ENCODE measurements at places on chromosomes 3 and 15.
A peak's percentile ranks its signal among the peaks of the same experiment; 100 is the strongest.

DNA sequence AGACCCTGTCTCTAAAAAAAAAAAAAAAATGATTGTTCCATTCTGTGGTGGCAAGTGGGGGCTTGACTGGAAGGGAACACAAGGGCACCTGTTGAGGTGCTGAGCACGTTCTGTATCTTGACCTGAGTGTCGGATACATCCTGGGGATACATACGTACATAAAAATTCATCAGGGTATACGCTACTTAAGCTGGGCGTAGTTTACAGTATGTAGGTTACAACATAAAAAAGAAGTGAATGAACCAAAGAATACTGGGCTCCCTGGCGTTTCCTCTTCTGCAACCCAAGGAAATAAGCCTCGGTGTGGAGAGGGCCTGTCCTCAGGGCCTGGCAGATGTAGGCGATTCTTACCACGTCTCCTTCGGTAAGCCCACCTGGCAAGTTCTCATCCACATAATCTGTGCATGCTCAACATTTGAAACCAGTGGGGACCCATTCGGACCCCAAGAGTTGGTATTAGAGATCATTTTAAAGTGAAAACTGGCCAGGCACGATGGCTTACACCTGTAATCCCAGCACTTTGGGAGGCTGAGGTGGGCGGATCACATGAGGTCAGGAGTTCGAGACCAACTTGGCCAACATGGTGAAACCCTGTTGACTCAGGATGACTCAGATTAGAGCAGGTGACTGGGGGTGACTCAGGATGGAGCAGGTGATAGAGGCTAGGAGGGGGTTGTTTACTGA, 5.1 kb upstream of the MUC20 start:
- no peak for DNase-seq

DNA sequence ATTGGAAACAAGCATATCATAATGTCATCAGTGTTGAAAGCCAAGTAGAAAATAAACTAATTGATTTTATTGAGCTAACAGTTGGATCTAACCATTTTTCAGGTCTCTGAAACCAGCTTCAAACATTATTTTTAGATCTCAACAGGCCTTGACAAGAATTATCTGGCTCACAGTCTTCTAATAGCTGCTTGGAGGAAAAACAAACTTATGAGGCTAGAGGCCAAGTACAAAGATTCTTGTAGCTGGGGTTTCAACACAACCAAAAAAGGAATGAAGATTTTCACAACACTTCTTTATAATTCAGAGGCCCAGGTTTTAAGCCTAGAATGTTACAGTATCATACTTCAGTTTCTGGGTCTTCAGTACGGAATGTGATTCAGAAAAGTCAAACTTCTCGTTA, 3.7 kb downstream of the SETMAR start:
- no peak for DNase-seq

- DNase-seq = peak; percentile 47
Measured at GRCh38 chr3:171614318-171614921, 154.2 kb upstream of the TNIK start.

GRCh38 chr3:51940648-51941462, 849 bp downstream of the RRP9 start:
- no peak for DNase-seq

DNA sequence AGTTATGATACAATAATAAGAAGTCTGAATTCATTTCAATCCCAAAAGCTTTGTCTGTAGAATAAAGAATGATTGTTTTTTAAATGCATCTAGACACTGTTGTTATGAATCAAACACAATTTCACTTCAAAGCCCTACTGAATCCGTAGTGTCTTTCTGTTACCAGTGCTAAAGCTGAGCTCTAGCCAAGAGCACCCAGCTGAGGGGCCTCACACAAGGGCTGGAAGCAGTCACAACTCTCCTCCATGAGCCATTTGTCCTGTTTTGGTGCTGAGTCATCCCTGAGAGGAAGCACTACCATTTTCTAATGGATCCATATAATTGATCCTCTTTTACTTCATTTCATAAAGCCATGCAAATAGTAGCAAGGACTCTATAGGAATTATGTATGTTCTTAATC, 158.2 kb upstream of the ANKRD28 start:
- DNase-seq = no peak

GRCh38 chr3:142943349-142943748, 20.1 kb downstream of the PAQR9 start:
- DNase-seq = no peak

- DNase-seq = no peak
Measured at GRCh38 chr3:88828466-88828865, 279.0 kb upstream of the EPHA3 start.

- DNase-seq = no peak
Measured at GRCh38 chr3:42394579-42395288, 15.7 kb downstream of the LYZL4 start.

GRCh38 chr3:56960234-56960917, 100.1 kb upstream of the SPATA12 start:
- no peak for DNase-seq

- DNase-seq = no peak
Measured at GRCh38 chr15:90924375-90924774, 8.0 kb downstream of the HDDC3 start.

GRCh38 chr3:52243791-52244628, 1.5 kb upstream of the PPM1M start:
- DNase-seq = no peak

DNA sequence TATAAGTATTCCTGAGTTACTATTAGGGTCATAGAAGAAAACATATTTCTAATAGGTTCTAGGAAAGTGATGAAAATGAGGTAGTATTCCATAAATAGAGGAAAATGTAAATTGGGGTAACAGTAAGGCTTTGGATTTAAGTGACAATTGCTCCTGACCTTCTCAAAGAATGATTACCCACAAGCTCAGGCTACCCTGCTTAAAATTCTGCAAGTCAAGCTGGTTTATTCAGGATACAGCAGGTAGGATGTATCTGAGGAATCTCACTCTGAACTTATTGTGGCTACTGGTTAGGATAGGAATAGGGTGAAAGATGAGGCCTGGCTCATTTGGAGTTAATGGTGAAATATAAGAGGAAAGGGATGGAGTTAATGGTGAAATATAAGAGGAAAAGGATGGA, 67.7 kb downstream of the CD200R1L start:
- DNase-seq = no peak

DNA sequence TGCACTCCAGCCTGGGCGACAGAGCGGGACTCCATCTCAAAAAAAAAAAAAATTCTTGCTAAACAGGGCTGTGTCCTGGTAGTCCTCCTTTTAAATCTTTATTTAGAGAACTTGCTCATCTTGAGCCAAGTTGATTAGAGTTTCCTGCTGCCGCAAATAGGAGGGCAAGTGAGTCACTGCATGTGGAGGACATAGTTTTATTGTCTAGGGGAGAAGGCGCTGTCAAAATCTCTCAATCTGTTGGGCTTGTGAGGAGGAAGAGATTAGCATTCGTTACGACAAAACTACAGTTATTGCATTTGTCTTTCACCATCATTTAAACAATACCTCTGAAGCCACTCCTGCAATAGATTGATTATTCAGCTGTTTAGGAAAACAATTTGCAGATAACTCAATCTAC, 11.5 kb downstream of the MUC4 start:
- no peak for DNase-seq

DNA sequence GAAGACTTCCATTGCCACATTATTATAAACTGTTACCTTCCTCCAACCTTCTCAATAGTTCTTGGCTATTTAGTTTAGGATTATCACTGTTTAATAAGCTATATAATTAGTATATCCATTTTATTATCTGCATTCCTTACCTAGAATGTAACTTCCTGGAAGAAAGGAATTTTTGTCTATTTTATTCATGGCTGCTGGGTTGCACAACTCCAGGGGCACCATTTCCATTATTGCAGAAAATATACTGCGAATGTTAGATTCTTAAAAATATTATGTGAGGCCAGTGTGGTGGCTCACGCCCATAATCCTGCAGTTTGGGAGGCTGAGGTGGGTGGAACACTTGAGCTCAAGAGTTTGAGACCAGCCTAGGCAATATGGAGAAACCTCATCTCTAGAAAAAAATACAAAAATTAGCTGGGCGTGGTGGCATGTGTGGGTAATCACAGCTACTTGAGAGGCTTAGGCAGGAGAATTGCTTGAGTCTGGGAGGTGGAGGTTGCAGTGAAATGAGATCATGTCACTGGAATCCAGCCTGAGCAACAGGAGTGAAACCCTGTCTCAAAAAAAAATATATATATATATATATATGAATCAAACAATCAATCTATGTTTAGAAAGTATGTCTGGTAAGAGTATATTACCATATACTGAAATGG, 19.9 kb downstream of the CLDN1 start:
- no peak for DNase-seq

- DNase-seq = no peak
Measured at GRCh38 chr3:156038869-156039268, 81.5 kb upstream of the KCNAB1 start.

- DNase-seq = no peak
Measured at GRCh38 chr15:98548139-98548971, 100.0 kb upstream of the IGF1R start.

- no peak for DNase-seq
Measured at GRCh38 chr15:63246691-63247469, 30.5 kb upstream of the APH1B start.

DNA sequence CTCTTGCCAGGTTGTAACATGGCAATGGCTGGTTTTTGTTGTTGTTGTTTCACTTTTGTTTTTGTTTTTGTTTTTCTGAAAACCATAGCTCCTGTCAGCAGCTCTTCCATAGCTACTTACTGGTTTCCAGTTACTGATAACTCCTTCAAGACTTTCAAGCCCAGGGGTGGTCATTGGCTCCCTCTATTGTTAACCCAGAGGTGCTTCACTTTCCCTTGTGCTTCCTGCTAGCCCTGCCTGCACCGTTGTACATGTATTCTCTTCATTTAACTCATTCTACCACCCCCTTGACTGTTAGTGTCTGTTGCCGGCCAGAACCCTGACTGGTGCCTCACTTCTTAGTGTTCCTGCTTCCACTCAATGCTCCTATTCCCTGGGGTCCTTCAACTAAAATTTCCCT, 4.2 kb upstream of the TRAT1 start:
- DNase-seq = peak; percentile 35

GRCh38 chr3:72750405-72750965, 97.8 kb downstream of the SHQ1 start:
- DNase-seq = no peak

GRCh38 chr15:101554115-101554915, 64.8 kb upstream of the PCSK6 start:
- no peak for DNase-seq

GRCh38 chr3:8279886-8280550, 221.6 kb upstream of the LMCD1 start:
- no peak for DNase-seq

GRCh38 chr15:90205050-90205848, 4.1 kb downstream of the SEMA4B start:
- no peak for DNase-seq

DNA sequence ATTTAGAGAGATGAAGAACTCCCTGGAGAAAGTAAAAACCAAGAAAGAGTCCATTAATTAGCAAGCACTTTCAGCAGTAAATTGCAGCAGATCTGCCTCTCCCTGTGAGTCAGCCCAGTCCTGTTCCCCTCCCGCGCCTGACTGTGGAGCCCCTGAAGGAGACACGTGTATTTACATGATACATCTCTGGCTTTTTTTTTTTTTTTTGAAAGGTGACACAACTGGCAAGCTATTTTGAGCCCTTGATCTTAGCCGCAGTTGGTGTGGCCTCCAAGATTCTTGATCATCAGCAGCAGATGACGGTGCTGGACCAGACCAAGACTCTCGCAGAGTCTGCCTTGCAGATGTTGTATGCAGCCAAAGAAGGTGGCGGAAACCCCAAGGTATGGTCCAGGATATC, 271.8 kb upstream of the TPM1 start:
- DNase-seq = no peak

Data from NAMALWA (cell line).